ENCODE measurements at places on chromosomes 3 and 15. TPM values are rescaled to one million over a fixed set of nuclear protein-coding genes. Genes with fewer than 3 reads are reported as not detected.

STRIT1 gene
- not detected for total RNA-seq

GATA2 gene
- total RNA-seq, result 2.8 TPM

LYZL4 gene
- not detected for total RNA-seq

DNA sequence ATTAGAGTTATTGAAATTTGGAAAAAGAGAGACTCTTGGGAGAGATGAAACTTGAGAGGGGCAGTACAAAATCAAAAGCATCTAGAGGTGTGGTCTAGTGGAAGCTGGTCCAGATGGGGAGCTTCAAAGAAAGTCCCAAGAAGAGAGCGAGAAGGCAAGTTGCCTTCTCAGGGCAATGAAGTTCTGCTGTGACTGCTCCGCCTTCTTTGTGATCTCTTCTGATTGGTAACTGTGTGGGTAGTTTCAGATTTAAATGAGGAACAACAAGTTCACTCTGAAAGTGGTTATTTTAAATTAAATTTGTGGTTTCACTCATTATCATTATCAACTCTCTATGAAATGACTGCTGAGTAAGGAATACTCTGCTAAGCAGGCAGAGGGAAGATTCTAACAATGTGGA, 233.3 kb downstream of the NLGN1 start:
- no peak for DNase-seq

GRCh38 chr3:135556174-135556573, 409.4 kb upstream of the PPP2R3A start:
- DNase-seq, result no peak

- DNase-seq, result no peak
Measured at GRCh38 chr3:101217472-101218245, 102.7 kb downstream of the IMPG2 start.

- DNase-seq, result no peak
Measured at GRCh38 chr3:197404754-197405153, 106.3 kb upstream of the DLG1 start.

Measured in Peyer's patch (tissue), 4 donors.